Thoracic aorta (tissue), 2 donors: ENCODE measurements at places on chromosomes 2 and 18. TPM values are rescaled to one million over a fixed set of nuclear protein-coding genes. Genes with fewer than 3 reads are reported as not detected.

Gene DAPL1
- total RNA-seq, result not detected

DNA sequence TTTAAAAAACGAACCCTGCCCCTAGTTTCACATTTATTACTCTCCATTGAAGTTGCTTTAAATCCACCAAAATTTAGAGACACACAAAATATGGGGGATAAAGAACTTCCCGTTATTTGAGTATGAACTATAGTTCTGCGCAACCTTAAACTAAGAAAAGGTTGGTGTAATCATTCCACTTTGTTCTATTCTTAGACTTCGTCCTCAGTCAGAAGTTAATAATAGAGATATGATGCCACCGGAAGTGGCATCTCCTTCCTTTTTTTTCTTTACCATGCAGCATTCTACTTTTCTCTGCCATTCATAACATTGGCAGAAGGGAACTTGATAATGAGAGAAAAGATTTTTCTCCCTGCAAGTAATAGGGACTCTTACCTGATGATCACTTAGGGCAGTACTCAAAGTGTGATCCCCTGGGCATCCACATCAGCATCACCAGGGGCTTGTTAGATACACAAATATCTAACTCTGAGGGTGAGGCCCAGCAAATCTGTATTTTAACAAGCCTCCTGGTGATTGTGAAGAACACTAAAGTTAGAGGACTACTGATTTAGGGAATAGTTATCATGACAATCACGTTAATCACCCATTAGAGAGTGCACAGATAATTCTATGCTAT is 147.7 kb upstream of the DTNA start:
- DNase-seq, result no peak

DNA sequence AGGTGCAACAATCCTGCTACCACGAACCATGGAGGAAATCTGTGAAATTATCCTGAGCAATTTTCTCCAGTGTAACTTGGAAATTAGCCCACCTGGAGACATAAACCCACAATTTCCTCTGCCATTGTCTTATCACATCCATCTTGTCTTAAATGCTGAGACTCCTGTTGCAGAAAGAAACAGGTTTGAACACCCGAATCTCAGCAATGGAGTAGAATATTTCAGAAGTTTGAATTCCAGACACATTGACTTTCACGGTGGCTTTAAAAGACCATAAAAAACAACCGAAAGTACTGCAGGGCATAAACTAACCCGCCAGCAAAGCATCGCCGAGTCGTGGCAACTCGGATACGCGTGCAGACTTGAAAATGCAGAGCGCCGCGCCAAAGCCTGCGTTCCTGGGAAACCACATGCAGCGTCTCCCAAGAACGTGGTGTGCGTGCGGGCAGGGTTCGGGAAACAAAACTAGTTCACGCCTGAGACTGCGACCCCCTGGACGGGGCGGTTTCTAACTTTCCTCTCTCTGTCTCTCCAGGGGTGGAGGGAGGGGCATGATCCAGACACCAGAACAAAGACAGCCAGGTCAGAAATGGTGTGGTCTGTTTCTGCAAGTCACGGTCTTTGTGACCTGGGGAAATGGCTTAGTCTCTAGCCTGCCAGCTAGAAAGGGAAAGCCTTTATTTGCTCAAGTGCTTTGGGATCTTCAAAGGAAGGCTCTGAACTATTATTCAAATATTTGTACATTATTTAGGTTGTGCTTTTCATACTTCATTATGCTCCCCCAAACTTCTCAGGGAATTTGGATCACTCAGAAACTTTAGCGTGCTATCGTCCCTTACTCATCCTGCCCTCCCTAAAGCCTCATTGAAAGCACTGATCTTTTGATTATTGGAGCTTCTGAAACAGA is 26.9 kb upstream of the KCTD1 start:
- DNase-seq, result no peak

GRCh38 chr18:60277855-60278480 is 94.6 kb downstream of the MC4R start:
- no peak for DNase-seq

- DNase-seq, result no peak
These were observed 10.6 kb upstream of the IHH start for GRCh38 chr2:219071131-219071816.

DNA sequence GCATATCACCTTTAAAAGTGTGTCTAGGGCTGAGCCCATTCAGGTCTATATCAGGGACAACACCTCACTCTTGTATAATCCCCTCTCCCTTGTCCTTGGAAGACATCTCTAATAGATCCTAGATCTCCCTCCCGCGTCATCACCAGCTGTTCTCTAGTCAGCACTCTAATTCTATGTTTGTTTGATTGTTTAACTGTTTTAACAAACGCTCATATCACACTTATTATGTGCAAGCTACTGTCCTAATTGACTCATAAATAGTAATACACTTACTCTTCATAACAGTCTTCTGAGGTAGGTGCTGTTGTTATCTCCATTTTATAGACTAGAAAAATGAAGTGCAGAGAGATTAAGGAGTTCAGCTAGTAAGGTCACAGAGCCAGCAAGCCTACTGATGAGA is 1.6 kb upstream of the ERMN start:
- DNase-seq, result no peak

DNA sequence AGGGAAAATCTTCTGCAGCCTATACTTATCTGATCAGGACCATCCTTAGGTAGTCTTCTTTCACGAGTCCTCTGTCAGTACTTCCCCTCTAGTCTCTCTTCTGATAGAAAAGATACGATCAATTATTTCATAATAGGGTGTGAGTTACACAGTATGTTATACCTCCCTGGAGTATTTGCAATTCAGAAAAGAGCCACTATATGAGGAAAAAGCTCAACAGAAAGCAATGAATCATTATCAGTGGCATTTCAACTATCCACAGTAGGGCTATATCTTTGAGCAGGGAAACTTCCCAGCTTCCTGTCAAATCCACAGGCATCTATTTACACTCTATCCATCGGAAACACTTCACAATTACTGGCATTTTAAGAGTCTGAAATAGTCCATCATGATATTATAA is 105.3 kb upstream of the ACVR2A start:
- DNase-seq, result no peak

- DNase-seq, result no peak
These were observed 36.9 kb upstream of the SMIM21 start for GRCh38 chr18:75464356-75464755.
